ENCODE measurements at places on chromosomes 2 and 18.

- DNase-seq = peak; percentile 20
Measured at GRCh38 chr2:237967463-237967951, 693 bp downstream of the UBE2F start.

DNA sequence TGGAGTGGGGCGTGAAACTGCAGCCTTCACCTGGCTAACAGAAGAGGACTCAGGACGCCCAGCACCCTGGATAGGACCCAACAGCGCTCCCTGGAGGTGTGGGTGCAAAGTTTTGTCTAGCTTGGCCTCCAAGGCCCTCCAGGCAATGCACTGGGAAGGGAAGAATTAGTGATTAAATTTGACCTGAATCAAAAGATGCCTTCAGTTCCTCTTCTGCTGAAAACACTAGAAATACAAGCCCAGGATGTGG lies 779 bp upstream of the TRIB2 start:
- DNase-seq = peak; percentile 88

DNA sequence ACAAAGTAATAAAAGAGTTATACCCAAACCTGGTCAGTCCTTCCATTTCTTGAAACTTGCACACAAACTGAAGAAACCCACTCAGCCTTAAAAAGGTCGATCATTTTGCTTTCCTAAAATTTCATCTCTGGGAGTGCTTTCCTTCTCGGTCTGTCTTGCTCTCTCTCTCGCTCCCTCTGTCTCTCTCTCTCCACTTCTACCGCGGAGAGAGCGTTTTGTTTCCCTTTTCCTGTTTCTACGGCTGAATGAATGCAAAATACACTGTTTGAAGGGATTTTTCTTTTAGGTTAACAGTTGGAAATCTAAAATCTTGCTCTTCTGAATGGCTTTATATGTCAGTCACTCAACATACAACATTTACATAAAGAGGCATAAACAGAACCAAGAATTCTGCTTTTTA lies 424.2 kb downstream of the TGIF1 start:
- peak; percentile 67 for DNase-seq

- peak; percentile 67 for DNase-seq
Measured at GRCh38 chr2:211900000-211900399, 638.6 kb downstream of the ERBB4 start.

DNA sequence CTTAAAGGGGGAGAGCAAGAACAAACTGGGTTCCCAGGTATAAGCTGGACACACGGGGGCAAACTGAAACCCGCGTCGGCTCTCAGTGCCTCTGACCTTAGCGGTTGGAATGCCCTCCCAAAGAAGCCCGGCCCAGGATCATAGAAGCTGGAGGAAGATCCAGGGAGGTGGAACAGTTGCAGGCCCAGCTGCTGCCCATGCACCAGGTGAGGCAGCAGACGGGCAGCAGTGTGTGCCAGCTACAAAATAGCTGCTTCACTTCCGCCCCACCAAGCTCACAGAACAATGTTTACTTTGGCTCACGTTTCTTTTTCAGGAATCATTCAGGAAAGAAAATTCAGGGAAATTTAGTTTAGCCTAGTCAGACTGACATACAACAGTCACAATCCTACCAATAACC lies 3.9 kb upstream of the ERMN start:
- no peak for DNase-seq

DNA sequence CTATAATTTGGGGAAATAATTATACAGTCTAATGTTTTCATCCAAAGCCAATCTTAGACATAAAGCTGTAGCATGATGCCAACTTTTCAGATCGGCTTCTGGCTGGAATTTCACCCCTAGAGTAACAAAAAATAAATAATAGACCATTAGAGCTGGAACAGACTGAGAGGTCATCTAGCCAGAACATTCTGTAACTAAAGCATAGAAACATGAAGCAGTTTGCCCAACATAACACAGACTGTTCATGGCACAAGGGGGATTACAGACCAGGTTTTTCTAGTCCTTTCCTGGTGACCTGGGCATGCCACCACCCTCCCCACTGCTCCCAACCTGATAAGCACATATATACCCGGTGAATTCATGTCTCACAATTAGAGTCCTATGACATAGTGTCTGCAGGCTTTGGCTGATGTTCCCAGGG lies 116.4 kb upstream of the PPP1CB start:
- no peak for DNase-seq

- DNase-seq = peak; percentile 68
Measured at GRCh38 chr2:196927376-196928225, 1.1 kb upstream of the PGAP1 start.

DNA sequence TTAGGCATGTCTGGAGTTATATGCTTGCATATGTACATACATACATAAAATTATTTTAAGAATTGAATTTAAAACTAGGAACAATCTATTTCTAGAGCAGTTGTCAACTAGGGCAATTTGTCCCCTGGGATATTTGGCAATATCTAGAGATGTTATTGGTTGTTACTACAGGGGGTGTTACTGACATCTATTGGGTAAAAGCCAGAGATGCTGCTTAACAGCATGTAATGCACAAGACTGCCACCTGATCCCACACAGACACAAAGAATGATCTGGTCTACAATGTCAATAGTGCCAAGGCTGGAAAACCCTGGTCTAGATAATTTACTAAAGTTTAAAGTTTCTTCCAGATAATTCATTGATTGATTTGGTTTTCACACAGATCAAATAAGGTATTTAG lies 185.3 kb downstream of the NYAP2 start:
- no peak for DNase-seq
